Stimulated activated CD4-positive, alpha-beta T cell treated with anti-CD3 and anti-CD28 coated beads, Interleukin-12 subunit alpha, Interleukin-12 subunit beta, amount 100 ng/mL, for 48 hours (primary cell): ENCODE measurements at places on chromosomes 12 and 14.

DNA sequence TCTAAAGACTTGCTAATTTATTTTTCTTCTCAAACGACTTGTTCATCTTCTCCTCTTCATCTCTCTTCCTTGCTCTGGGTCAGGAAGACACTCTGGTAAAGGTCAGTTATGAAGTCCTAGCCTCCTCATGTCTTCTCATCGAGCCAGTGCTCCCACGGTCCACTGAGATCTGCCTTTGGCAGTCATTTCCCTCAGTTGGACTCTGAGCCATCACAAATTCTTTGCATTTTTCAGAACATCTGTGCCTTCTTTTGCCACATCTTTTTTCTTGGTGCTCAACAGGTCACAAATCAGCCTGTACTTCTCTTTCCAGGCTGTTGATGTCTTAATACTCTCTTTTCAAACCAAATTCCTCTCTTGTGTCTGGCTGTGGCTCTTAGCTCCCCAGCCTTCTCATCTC is 49.7 kb downstream of the IGF1 start:
- no peak for DNase-seq

GRCh38 chr14:94987409-94987808 is 169.9 kb downstream of the DICER1 start:
- no peak for DNase-seq

- DNase-seq: no peak
These were observed 3.9 kb downstream of the MED21 start for GRCh38 chr12:27026257-27026656.

DNA sequence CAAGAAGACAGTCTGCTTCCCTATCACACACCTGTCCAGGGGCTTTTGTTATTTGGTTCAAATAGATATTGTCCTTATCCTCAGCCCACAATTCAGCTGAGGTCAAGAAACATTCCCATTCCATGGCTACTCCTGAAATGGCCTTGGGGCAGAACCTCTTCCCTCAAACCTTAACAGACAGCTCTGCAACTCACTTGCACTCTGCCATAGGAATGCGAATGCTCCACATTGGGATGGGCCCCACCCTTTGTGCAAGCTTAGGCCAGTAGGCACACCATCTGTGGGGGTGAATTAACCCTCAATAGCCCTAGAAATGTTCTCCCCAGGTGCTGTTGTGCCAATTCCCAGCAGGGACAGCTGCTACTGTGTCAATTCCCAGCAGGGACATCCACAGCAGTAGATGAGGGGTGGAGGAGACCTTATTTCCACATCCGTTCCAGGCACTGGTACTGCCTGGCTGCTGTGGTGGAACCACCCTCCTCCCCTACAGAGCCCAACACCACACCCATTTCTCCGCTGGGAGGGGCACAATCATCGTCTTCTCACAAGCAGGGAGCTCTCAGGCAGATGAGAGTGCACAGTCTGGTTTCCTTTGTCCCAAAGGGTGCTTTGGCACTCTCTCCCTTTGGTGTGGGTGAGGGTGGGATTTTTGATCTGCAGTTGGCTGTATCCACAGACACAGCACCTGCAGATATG is 42.3 kb upstream of the GLIPR1 start:
- DNase-seq: no peak

DNA sequence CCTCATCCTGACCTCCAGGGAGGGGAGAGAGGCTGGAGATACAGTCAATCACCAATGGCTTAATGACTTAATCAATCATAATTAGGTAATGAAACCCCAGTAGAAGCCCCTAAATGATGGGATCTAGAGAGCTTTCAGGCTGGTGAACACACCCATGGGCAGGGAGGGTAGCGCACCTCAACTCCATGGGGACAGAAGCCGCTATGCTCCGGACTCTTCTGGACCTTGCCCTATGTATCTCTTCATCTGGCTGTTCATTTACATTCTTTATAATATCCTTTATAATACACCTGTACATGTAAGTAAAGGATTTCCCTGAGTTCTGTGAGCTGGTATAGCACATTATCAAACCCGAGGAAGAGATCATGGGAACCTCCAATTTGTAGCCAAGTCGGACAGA is 205.9 kb downstream of the STXBP6 start:
- no peak for DNase-seq
